ENCODE measurements at places on chromosomes 12 and 14.

DNA sequence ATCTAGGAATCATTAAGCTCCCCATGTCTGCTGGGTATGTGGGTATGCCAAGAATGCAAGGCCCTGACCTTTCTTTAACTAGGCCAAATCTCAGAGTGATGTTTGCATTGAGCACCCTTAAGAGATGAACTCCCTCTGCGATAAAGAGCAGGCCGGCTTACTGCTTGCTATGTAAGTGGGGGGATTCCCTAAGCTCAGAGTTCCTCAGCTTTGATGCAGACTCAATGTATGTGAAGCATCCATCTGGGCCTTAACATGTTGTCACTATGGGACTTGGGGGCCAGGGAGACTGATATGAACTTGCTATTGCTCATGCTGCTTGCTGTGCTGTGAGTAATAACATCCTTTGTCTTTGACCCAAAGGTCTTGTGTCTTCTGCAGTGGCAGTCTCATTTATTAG lies 149.7 kb downstream of the C12orf75 start:
- DNase-seq: no peak

- DNase-seq: no peak
These were observed 49.4 kb downstream of the PHLDA1 start for GRCh38 chr12:75982169-75982564.

DNA sequence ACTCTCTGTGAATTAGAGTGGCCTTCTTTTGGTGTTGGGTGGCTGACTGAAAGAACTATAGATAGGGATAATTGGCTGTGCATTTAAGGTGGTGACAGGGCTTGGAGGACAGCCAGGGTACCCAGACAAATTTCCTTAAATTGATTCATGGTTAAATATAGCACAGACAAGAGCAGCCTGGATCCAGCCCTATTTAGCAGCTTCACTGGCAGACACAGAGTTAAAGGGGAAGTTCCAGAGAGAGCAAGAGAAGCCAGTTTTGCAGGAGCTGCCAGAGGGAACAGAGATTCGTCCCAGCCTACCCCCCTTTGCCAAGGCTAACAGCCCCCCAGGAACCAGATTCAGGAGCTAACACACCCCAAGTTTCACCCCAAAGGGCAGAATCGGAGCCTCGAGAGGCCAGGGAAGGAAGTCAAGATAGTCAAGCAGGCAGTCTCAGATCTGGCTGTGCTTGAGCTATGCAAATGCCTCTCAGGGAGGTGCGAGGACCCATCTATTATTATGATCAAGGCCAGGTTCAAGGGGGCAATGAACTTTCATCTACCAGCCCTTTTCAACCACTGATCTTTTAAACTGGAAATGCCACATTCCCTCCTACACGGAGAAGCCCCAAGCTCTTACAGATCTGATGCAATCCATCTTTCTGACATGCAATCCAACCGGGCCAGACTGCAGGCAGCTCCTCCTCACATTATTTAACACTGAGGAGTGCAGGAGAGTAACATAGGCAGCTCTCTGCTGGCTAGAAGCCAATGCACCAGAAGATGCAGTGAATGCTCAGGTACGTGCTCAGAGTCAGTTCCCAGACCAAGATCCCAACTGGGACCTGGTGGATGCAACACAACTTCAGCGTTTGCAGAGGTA lies 58.2 kb downstream of the DHRS2 start:
- no peak for DNase-seq

- DNase-seq: no peak
These were observed 1.4 kb downstream of the NR4A1 start for GRCh38 chr12:52052468-52053186.

DNA sequence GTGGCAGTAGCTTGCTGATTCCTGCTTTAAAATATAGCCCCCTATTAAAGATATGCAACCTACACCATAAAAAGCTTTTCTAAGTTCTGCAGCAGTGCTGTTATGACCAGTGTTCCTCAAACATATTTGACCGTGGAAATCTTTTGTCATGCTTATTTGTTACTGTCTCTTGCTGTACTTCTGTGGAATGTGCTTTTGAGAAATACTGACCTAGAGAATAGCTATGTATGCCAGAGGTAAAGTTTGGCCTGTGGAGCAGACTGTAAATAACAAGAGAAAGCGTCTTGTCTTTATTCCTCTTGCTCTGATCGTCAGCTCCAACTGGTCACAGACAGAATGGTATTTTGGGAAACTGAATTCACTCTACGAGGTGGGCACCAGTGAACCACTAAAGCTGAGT lies 239.0 kb downstream of the FBXL14 start:
- no peak for DNase-seq

- no peak for DNase-seq
These were observed 684.3 kb downstream of the TMEM121 start for GRCh38 chr14:106210650-106211049.

GRCh38 chr12:56699020-56699661 lies 11.1 kb upstream of the PTGES3 start:
- no peak for DNase-seq

DNA sequence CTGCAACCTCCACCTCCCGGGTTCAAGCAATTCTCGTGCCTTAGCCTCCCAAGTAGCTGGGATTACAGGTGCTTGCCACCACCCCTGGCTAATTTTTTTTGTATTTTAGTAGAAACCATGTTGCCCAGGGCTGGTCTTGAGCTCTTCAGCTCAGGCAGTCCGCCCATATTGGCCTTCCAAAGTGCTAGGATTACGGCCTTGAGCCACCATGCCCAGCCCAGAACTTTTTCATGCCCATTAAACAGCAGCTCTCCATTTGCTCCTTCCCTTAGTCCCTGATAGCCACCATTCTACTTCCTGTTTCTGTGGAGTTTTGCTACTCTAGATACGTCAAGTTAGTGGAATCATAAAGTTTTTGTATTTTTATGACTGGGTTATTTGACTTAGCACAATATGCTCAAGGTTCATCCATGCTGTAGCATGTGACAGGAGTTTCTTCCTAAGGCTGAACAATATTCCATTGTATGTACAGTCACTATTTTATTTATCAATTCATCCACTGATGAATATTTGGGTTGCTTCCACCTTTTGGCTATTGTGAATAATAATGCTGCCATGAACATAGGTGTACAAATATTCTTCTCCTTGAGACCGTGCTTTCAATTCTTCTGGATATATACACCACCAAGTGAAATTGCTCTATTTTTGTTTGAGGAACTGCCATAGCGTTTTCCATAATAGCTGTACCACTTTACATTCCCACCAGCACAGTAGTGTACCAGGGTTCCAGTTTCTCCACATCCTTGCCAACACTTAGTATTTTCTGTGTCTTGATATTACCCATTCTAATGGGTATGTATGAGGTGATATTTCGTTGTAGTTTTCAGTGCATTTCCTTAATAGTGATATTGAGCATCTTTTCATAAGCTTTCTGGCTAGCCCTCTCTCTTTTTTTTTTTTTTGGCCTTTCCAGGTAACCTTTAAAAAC lies 15.0 kb downstream of the ATF1 start:
- DNase-seq: no peak

DNA sequence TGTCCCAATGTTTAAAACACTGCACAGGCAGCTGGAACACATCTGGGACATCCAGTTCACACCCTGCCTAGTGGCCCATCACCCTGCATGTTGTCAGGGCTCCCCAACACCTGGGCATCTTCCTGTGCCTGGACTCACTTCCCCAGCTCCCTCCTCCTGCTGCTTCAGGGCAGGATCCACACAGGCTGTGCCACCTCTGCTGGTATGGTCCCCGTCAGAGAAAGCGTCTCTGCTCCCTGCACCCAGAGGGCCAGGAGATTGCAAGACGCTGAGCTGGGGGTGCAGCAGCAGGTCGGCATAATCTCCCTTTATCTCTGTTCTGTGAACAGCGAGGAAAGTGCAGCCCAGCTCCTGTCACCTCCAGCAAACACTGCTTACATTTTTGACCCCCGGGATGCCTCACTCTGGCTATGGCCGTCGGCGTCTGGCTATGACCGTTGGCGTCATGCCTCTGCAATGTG lies 124.3 kb downstream of the ADGRD1 start:
- DNase-seq: no peak

GRCh38 chr14:104085889-104086201 lies 345 bp downstream of the ASPG start:
- no peak for DNase-seq

DNA sequence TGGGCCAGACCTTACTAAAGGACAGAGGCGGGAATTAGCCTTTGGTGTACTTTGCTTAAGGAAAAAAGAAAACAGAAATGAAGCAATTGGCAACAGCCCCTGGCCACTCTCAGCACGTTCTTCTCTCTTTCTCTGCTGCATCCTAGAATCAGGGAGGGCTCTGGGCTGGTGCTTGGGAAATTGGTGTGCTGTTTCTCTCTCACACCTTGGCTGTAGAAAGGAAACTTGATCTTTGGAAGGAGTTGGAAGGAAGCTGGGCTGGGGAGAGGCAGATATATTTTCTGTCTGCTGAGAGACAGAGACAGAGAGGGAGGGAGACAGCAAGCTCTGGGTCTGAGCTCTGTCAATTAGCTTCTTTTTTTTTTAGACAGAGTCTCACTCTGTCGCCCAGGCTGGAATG lies 27.4 kb downstream of the NOS1 start:
- DNase-seq: no peak

- no peak for DNase-seq
These were observed 594 bp downstream of the ARHGDIB start for GRCh38 chr12:14960548-14961465.

DNA sequence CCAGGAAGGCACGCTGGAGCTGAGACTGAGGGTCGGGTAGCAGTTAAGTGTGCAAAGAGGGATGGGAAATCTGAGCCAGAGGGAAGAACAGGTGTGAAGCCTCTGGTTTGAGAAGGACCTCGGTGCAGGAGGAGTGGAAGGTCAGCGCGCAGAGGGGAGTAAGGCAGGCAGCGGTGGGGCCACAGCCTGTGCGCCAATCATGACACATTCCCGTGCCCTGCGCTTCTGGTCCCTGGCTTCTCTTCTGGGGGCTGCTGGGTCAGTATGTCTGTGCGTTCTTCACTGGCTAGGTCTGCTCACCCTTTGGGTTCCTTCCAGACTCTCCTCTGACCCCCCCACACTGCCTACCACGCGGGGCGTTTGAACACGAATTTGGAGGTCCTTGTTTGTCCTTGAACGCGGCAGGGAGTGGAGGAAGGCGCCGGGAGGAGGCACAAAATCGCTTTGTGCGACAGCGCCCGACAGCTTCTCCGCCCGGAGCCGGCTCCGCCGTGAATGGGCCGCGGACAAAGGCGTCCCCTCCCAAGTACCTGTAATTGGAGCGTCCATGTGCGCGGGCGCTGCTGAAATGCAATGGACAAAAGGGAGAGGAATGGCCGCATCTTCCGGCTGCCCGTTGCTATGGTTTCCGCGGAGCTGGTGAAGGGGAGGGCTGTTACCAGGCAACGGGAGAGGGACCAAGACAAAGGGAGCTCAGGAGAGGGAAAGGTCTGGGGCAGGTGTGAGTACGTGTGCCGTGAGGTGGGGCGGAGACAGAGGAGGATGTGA lies 207.2 kb upstream of the SRRM4 start:
- DNase-seq: peak; percentile 22

- DNase-seq: no peak
These were observed 5.7 kb downstream of the YBX3 start for GRCh38 chr12:10717410-10717809.

All from progenitor cell of endocrine pancreas (in vitro differentiated cells).